ENCODE measurements at places on chromosomes 12 and 14.

DNA sequence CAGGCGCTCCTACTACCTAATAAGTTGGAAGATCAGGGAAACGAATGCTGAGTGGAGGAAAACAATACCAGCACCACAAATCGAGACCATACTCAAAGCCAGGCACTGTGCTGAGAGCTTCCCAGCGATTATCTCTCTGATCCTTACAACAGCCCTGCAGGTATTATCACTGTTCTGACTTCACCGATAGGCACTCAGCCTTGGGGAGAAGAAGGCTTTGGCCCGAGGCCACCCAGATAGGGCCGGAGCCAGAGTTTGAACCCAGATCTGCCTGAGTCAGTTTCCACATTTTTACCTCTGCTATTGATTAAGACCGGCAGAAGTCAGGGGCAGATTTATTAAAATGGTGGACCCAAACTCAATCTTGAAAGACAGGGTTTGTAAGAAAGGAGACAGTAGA is 4.9 kb downstream of the SVOP start:
- DNase-seq: no peak

GRCh38 chr12:93429448-93429847 is 12.3 kb downstream of the UBE2N start:
- DNase-seq: no peak

GRCh38 chr12:108380382-108380781 is 41.3 kb upstream of the CMKLR1 start:
- DNase-seq: no peak

DNA sequence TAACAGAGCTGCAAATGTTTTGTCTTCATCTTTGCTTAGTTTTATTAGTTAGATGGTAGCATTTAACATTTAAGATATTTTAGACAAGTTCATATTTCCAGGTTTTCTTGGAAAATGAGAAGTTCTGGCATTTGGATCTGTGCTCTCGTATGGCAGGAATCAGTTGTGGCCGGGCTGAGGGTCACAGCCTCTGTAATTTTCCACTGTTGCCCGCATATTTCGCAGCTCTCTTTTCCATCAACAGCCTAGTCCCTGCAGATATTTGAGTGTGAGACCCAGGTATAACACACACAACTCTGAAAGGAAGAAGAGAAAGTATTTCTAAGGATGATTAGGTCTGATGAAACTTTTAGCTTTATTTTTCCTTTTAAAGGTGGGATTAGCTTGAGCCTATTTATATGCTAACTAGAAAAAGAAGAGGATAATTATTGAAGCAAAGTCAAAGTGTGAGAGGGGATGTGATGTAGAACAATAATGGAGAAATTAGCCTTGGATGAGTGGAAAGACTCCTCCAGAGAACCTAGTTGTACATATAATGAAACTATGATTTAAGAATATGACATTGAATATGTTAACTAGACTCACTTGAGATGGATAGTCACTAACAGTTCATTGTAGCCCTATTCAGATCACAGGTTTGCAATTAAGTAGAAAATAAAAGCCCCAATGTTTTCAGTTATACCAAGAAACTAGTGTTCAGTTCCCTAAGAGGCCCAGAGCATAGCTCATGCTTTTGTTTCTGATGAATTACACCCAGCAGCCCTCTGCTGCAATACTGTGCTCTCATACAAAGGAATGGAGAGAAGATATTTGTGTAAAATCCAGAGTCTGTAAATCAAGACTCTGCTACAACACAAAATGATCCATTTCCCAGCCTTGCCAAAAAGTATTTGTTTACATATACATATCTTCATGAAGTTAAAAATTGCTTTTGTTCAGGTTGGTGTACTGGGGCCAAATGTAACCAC is 158.4 kb downstream of the C12orf50 start:
- no peak for DNase-seq

- no peak for DNase-seq
These were observed 36.9 kb upstream of the SINHCAF start for GRCh38 chr12:31362759-31363415.

- no peak for DNase-seq
These were observed 345.7 kb upstream of the SFSWAP start for GRCh38 chr12:131364903-131365820.
